ENCODE measurements at places on chromosomes 3 and 15.
A peak's percentile ranks its signal among the peaks of the same experiment; 100 is the strongest.

GRCh38 chr3:65961733-65962132, 77.0 kb downstream of the MAGI1 start:
- no peak for DNase-seq

- peak; percentile 80 for DNase-seq
Measured at GRCh38 chr15:40506964-40507571, 36.3 kb downstream of the CHST14 start.

GRCh38 chr3:122076491-122077292, 21.5 kb downstream of the CD86 start:
- DNase-seq, result no peak

- no peak for DNase-seq
Measured at GRCh38 chr15:36761132-36761847, 181.9 kb downstream of the CDIN1 start.

DNA sequence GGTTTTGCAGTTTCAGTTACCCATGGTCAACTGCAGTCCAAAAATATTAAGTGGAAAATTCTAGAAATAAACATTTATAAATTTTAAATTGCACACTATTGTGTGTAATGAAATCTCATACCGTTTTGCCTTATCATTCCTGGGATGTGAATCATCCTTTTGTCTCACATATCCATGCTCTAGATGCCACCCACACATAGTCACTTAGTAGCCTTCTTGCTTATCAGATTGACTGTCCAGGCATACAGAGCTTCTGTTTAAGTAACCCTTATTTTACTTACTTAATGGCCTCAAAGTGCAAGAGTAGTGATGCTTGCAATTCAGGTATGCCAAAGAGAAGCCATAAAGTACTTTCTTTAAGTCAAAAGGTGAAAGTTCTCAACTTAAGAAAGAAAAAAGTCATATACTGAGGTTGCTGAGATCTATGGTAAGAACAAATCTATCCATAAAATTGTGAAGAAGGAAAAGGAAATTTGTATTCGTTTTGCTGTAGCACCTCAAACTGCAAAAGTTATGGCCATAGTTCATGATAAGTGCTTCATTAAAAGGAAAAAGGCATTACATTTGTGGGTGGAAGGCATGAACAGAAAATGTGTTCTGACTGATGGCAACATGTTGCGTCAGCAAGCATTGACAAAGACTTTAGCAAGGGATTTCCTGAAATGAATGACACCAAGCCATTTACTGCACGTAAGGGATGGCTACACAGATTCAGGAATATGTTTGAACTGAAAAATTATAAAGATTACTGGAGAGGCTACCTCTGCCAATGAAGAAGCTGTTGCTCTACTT, 43.8 kb downstream of the SPATA16 start:
- no peak for DNase-seq

DNA sequence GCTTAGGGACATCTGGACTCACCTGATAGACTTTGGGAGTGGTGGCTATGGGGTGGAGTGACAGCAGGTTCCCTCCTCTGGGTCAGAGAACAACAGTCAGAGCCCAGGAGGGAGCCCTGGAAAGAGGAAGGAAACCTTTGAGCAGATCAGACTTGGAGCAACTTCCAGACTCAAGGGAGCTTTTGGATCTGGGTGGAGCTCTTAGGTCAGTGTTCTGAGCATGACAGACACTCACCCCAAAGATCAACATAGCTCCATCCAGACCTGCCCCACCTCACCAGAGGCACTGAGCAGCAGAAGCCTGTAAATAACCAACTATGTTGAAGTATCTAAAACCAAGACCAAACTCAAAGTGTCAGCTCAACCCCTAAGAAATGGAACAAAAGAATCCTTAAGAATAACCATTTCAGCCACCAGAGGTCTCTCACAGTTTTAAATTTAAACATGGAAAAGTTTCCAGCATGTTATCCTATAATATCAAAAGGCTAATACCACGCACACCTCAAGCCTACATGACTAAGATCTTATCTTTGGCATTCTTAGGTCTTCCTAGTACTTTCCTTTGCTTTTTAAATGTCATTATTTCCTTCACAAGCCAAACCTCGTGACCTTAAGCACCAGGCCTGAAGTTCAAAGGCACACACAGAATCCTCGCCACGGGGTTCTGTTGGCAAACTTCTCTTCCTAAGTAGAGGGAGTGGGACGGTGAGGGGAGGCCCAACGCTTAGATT, 56.4 kb downstream of the UMPS start:
- no peak for DNase-seq

DNA sequence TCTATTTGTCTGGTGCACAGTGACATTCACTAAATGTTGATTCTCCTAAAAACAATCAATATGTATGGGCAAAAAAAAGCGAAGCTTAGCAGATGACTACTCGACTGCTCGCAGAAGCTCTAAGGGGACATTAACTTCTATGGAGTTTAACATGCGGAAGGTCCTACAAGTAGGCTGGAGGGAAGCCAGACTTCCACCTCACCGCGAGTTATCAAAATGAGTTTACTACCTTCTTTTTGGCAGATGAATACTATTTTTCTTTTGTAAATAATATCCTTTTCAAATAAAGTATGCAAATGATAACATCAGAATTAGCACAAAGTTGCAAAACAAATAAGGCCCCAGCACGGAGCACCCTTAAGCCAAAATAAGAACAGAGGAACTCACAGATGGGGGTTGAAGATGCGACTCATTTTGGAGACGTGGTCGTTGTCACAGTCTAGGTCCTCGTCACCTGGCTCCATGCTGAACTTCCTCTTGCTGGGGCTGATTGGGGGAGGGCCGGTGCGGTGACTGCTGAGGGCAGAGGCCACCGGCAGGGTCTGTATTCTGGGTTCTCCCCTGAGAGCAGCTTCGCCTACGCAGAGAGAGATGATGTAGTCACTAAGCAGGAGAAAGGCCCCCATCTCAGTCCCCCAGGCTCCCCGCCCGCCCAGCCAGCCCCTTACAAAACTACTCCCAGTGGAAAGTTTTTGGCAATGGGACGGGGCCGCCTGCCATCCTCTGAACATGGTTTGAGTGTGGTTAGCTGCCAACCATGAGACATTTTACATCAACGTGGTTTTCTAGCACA, 42.1 kb downstream of the VGLL4 start:
- DNase-seq, result peak; percentile 67

GRCh38 chr3:16994854-16995525, 110.2 kb downstream of the PLCL2 start:
- DNase-seq, result no peak

DNA sequence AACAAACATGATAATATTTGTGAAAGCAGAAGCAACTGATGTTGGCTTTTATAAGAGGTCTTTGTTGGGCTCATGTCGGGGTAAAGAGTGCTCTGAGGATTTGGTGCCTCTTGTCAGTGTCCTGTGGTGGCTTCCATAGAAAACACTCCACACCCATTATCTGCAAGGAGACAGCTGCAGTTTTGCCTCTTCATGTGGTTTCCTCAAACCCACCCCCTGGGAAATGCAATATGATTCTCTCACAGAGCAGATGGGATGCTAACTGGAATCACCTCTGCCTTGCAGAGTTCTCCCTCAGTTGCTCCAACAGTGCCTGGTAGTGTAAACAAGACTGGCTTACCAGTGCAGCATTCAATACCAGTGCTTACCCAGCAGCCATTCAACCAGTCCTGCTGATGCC, 771.4 kb upstream of the CFAP20DC start:
- no peak for DNase-seq

GRCh38 chr15:95192923-95193322, 961.6 kb downstream of the MCTP2 start:
- DNase-seq, result no peak

DNA sequence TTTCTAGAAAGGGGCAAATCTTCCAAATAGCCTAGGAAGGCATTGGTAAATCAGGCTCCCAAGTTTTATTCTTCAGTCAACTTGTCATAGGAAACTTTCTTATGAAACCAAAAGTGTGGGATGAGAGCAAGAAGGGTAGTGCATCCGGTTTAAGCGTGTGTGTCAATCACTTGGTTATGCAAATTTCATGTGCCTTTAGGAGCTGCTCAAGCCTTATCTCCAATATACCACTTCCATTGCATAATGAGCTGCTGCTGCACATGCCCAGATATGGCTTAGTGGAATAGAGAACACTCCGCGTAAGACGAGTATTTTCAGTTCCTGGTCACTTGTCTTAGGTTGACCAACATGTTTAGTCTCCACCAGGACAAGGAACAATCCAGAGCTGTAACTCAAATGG, 242.1 kb downstream of the CBLB start:
- no peak for DNase-seq

GRCh38 chr15:87489902-87490665, 766.5 kb downstream of the NTRK3 start:
- no peak for DNase-seq

- DNase-seq, result no peak
Measured at GRCh38 chr3:37704064-37704463, 157.6 kb upstream of the CTDSPL start.

GRCh38 chr3:184110316-184110725, 13.5 kb downstream of the HTR3E start:
- no peak for DNase-seq

- no peak for DNase-seq
Measured at GRCh38 chr3:36991923-36992805, 767 bp downstream of the EPM2AIP1 start.

GRCh38 chr15:31563001-31563400, 236.4 kb downstream of the KLF13 start:
- no peak for DNase-seq

DNA sequence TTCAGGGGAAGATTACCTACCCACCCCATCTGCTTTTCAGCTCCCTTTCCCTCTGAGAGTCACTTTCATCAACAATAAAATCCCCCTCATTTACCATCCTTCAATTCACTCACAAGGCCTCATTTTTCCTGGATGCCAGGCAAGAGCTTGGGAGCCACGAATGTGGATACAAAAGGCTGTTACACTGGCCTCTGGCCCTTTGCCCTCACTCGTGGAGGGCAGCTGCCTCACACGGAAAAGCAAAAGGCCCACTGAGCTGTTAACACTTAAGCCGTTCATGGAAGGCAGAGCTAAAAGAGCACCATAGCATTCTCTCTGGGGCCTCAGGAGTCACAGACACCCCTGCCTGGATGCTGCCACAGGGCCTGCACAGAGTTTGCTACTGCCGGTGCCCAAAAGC, 102.4 kb upstream of the TUSC7 start:
- no peak for DNase-seq

GRCh38 chr15:39040861-39041260, 476.2 kb upstream of the RASGRP1 start:
- no peak for DNase-seq

DNA sequence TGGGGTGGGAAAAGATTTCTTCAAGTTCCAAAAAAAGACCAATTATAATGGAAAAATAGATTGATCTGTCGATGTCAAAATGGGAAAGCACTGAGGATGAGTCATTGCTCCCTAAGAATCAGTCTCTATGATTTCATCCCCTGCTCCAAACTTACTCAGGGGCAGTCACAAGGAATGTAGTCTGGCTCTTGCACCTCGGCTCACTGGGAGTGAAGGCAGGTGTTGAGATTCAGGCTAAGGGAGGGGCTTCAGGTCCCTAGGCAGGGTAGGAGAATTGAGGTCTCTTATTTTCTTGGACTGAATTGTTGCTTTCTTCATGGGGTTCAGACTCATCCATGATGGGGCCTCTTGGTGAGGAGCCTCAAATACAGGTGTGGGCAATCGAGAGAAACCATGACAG, 14.2 kb downstream of the ESYT3 start:
- no peak for DNase-seq

DNA sequence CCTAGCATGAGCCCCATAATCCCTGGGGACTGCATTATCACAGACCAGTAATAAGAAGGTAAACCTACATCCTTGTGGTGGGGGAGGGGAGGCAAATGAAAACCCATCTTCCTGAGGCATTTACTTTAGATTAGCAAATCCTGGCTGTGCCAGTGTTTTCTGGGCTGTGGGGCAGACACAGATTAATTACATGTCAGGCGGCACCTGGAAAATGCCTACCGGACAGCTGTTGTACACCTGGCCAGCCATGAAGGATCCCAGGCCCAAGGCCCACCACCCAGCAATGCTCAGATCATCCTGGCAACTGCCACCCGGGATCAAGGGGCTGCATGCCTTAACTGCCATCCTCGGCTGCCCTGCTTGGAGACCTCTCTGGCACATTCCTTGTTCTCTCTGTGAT, 59.1 kb upstream of the RASA2 start:
- no peak for DNase-seq

DNA sequence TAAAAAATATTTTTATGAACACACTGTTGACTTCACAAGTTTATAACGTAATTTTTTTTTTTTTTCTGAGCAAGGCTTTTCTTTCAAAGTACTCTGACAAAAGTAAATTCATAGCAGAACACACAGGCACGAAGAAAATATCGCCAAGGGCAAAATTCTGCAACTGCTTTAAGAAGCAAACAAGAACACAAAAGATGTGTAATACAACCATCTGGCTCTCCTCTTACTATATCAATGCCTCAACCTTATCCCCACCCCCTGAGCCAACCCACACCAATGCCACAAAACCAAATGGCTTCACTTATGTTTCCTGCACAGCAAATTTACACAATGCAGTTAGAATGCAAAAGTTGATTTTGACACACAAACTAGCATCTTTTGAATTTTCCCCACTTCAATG, 274.2 kb downstream of the FOXP1 start:
- no peak for DNase-seq

DNA sequence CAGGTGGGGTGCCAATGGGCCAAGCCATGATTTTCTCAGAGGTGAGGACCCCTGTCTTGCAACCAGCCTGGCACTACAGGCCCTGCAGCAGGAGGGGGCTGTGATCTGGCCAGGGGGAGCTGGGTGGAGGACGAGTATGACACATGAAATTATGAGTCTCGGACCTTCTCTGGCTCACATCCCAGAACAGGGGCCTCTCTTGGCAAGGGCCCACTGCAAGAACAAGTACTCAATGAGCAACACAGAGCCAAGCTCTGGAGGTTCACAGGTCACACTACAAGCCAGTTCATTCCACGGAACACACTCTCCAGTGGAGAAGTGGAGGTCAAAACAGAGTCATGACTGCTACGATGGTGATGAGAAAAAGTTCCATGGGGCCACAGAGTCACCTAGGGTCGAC, 28.3 kb downstream of the CCDC32 start:
- DNase-seq, result no peak

GRCh38 chr3:11592445-11593298, 51.0 kb downstream of the VGLL4 start:
- no peak for DNase-seq

- DNase-seq, result no peak
Measured at GRCh38 chr15:47506329-47507100, 210.8 kb upstream of the SEMA6D start.

DNA sequence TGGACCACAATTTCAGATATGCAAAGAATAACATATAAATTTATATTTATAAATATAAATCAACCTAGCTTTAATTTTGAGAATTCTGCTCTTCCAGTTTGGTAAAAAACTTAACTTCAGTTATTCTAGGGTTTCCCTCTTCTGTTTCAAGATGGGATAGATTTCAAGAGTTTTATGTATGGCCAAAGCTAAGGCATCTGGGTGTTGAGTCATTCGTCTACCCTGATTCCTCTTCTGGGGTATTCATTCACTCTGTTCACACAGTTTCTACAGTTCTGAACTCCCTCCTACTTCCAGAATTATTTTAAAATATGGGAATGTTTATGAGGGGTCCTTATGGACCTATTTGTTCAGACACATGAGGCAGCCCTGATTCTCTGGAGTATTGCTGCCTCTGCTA, 4.2 kb upstream of the FGF7 start:
- no peak for DNase-seq

All from heart right ventricle (tissue), 16 donors.